ENCODE measurements at places on chromosomes 3 and 15.

DNA sequence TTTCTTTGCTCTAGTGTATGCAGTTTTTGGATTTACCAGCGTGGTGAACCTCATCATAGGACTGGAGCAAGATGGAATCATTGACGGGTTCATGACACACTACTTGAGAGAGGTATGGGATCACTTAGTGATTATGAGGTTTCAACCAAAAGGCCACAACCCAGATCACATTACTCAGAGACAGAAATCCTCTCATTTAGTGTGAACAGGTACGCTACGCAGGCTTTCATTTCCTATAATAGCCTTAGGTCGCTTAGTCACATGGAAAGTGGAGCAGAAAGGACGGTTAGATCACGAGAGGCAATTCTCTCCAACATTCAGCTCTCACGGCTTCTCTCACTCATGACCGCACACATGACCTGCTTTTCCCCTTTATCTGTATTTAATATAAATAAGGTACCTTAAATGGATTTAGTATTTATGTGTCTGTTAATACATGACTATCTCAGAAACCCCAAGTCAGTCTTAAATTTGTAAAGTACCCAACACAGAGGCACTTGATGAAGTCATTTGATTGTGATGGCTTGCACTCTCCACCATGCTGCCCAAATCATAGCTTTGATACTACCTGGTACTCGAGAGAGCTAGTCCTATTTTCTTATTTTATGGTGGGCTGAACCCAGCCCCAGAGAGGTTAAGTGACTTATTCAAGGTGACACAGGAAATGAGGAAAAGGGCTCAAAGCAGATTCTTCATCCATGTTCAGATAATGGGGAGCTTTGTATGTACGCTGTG is 8.6 kb downstream of the TM6SF1 start:
- H3K27me3 ChIP-seq, result no peaks in the 10 kb centered on the region
- no peak overlapping the region for H3K27ac ChIP-seq
- H3K4me3 ChIP-seq, result no peak overlapping the region

DNA sequence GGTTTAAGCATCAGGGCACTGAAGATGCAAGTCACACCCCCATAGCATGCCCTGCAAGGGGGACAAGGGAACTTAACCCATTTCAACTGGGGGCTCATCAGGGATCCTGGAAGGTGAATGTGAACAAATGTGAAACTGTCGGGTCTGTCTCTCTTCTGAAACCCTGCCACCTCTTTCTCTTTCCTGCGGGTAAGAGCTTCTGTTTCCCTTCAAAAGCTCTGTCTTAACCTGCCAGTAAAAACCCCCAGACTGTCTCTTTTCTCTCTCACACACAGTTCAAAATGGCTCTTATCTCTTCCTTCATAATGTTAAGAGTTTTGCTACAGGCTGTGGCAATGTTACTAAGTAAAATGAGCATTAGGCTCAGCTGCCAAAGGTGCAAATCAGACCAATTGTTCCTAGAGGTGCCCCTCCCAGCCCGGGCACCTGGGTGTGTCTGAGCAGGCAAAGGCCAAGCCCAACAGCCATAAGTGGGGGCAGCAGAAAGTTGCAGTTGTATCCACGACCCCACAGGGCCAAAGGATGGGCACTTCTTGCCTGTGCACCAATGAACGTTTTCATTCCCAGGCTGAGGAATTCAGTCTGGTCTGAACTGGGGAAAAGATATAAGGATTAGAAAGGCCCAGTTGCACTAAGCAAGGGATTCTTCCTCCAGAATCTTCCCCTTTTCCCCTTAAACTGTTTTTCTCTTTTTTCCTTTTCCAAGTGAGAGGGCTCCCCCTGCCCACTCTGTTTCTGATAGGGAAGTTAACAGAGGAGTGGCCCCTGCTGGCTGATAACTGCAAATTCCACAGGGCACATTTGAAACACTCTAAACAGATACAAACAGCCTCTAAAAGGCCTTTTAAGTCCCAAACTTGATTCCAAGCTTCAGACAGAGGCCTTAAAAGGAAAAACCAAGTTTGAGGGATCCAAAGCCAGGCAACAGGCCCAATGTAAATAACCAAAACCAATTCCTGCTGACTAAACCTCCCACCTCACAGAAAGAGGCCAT is 113.8 kb upstream of the EPHA6 start:
- no peak overlapping the region for H3K4me3 ChIP-seq
- H3K36me3 ChIP-seq, result no peaks in the 10 kb centered on the region
- no peak overlapping the region for H3K27ac ChIP-seq
- H3K27me3 ChIP-seq, result no peaks in the 10 kb centered on the region
- DNase-seq, result no peak
- no peaks in the 10 kb centered on the region for H3K4me1 ChIP-seq

GRCh38 chr3:46860017-46860809 is 3.0 kb downstream of the MYL3 start:
- no peaks in the 10 kb centered on the region for H3K4me1 ChIP-seq
- H3K27ac ChIP-seq, result no peak overlapping the region
- peak; percentile 42 for DNase-seq
- H3K4me3 ChIP-seq, result no peak overlapping the region
- no peaks in the 10 kb centered on the region for H3K36me3 ChIP-seq

GRCh38 chr3:12593473-12593872 is 36.6 kb downstream of the MKRN2 start:
- no peaks in the 10 kb centered on the region for H3K27me3 ChIP-seq
- no peaks in the 10 kb centered on the region for H3K4me1 ChIP-seq
- H3K36me3 ChIP-seq, result peaks cover 33% of the 10 kb centered on the region
- no peak for DNase-seq

GRCh38 chr3:64541803-64542202 is 146.0 kb downstream of the ADAMTS9 start:
- H3K36me3 ChIP-seq, result no peaks in the 10 kb centered on the region
- DNase-seq, result no peak
- no peaks in the 10 kb centered on the region for H3K27me3 ChIP-seq
- no peaks in the 10 kb centered on the region for H3K4me1 ChIP-seq
